Lung (tissue), 17 donors: ENCODE measurements at places on chromosomes 12 and 14. TPM values are rescaled to one million over a fixed set of nuclear protein-coding genes. Genes with fewer than 3 reads are reported as not detected.

DNA sequence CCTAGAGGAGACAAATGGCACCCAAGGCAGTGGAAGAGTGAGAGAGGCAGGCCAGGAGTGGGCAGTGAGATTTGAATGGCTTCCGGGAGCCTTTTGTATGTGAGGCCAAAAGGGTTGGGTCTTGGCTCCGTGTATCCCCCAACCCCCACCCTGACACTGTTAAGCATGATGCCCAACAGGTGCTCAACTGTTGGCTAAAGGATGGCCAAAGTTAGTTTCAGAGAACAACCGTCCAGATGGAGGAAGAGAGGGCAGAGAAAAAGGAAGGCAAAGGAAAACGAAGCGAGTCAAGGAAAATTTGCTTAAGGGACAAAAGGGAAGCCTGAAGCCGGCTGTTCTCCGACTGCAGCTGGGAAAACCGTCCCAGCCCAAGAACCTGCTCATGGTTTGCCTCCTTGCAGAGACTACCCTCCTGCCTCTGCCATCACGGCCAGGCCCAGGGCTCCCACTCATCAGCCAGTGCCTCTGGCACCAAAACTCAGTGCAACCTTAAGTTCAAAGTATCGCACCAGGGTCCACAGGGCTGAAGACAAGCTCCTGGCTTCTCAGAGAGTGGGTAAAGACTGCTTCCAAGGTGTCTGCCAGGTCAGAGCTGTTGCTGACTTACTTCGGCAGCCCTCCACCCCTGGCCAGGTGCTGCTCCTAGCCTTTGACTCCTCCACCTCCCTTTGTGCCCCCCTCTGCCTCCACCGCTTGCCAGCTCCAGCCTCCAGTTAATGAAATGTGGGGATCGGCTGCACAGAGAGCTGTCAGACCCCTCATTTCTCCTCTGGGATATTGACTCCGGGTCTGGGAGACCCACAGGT is 4.2 kb upstream of the C1QL4 start:
- no peak for DNase-seq

Gene MIA2
- 28.9 TPM for total RNA-seq

DNA sequence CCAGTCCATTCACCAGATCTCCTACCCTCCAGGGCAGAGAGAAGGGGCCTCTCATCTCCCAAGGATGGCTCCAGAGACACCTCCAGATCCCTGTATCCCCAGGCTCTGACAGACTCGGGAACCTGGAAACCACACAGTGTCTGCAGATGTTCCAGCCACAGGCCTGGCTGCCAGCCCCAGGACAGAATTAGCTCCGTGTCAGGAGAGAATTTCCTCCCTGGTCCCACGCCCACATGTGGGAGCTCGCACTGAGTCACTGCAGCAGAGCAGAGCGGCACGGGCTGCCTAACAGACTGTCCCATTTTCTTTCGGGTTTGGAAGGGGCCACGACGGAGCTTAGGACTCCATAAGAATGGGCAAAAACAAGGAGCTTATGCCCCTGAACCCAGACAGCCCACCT is 33.6 kb downstream of the CMKLR1 start:
- peak; percentile 39 for DNase-seq

DNA sequence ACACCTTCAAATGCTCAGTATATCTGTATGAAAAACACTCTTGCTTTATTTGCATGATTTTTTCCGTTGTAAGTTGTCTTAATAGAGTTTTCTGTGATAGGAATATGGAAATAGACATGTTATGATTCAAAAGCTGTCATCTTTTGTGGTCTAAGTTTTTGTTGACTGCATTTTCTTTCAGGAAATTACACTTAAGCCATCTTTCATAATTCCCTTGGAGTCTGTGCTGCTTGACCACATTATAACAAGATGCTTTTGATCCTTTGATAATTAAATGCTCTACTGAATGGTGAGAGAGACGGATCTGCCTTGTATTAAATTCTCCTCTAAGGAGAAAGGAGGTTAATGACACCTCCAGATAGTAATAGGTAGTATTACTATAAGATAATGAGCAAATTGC is 272.8 kb upstream of the DAAM1 start:
- no peak for DNase-seq

Gene RHEBL1
- total RNA-seq: 0.51 TPM

DNA sequence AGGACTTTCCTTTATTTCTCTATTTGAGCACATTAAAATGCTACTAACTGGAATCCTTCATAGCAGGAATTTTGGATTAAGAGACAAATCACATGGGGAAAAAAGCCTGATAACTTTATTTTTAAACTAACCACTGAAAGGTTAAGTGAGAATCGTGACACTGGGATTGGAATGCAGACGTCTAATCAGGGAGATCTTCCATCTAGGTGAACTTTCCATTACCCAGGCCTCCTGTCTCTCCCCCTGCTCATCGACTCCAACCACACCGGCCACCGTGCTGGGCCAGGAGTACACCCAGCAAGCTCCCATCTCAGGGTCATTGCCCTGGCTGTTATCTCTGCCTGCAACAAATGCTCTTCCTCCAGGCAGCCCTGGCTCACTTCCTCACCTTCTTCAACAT is 19.0 kb downstream of the PTGER2 start:
- no peak for DNase-seq

- DNase-seq: no peak
These were observed 14.6 kb upstream of the GNG2 start for GRCh38 chr14:51845811-51846210.

DNA sequence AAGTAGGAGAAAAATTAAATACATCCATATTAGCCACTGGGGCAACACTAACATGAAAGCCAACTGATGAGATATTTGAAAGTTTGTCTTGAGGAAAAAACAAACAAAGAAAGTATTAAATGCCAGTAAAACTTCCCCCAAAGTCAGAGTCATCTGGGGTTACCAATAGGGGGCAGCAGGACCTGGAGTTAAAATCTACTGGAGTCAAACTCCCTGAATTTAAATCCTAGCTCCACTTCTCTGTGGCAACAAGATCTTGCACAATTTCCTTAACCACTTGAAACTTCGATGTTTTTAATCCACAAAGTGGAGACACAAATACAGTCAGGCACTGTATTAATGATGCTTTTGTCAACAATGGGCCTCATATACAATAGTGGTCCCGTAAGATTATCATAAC is 14.4 kb downstream of the PLEKHG7 start:
- no peak for DNase-seq

Gene KRT2
- not detected for total RNA-seq

DNA sequence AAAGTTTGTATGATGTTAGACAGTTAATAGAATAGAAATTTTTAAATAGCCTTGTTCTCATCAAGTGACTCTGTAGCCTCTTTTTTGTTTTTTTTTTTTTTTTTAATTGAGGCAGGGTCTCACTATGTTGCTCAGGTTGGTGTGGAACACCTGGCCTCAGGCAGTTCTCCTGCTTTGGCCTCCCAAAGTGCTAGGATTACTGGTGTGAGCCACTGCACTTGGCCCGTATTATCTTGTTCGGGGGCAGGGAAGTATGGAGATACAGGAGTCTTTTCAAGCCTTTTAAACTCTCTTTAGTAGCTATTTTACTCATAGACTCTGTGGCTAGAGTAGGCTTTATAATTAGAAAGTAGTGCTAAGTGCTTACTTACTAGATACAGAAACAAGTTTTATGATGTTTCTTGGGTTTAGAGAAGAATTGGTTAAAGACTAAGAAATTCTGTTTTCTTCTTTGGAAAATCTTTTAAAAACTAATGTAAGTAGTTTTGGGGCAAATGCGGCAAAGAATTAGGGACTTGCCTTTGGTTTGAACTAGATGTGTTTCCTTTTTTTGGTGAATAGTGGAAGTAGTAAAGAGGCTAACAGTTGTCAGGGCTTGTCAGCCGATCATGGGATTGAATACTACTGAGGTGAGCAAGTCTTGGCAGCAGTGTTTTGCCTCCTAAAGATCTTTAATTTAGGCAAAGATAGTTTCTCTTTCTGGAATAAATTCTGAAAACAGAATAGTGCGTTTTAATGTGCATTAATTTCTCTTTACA is 31.3 kb downstream of the FBXO34 start:
- DNase-seq: no peak

Gene SSTR1
- total RNA-seq: 4.3 TPM

DNA sequence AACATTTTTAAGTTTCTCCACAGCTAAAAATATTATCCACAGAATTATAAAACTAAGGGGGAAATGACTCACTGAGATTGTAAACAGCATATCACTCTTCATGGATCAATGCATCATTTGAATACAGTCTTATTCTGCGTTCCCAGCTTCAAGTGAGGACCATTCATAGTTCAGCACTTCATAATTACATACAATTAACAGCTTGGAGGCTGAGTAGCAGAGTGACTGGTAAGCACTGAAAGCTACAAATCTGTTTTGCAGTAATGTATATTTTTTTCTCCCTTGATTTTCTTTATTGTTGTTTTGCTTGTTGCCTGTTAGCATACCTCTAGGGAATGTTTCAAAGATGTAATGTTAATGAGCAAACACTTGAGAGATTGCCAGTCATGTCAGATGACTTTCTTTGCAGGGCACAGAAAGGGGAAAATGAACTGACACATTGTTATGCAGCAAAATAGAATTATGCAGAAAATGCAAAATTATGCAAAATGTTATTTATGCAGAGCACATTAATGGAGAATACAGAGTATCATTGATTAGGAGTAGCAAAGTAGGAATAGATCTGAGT is 138.6 kb downstream of the RPS29 start:
- DNase-seq: no peak

DNA sequence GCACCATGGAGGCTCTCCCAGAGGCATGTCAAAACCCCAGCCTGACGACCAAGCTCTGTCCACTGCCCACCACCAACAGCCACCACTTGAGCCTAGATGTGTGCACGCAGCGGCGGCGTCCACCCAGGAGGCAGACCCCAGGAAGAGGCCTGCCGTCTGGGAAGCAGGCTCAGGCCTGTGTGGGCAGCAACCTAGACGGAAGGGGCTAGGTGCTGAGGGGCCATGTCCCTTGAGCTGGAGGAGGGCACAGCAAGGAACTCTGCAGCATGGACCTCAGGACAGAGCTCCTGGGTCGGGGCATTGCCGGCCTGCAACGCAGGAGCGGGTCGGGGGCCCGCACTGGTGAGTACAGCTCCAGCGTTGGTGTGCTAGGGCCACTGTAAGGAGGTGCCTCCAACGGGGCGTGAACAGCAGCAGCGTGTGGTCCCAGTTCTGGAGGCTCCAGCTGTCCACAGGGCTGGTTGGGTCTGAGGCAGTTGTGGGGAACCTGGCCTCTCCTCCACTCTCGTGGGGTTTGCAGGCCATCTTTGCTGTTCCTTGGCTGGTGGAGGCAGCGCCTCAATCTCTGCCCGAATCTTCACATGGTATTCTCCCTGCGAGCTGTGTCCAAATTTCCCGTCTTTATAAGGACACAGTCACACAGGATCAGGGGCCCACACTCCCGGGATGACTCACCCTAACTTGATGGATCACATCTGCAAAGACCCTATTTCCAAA is 20.5 kb downstream of the ZBTB42 start:
- DNase-seq: no peak

GRCh38 chr14:34021096-34021495 is 70.2 kb upstream of the EGLN3 start:
- no peak for DNase-seq

DNA sequence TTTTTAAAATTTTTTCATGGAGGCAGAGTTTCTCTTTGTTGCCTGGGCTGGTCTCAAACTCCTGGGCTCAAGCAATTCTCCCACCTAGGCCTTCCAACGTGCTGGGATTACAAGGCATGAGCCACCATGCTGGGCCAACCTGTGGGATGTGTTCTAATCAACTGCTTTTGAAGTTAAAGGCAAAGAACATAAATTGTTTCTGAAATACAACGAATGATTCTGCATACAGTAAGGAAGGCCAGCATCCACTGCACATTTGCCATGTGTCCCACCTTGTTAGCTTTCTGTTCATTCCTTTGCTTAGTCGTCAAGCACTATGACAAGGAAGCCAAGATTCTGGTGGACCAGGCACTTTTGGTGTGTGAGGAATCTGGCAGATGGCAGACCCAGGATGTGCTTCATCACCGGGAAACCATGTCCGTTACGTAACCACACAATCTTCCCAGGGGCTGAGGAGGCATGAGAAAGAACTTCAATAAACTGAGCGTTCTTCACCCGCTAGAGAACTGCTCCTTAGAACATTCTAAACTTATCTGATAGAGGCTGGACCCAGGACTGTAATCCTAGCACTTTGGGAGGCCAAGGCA is 24.5 kb downstream of the MOK start:
- no peak for DNase-seq

DNA sequence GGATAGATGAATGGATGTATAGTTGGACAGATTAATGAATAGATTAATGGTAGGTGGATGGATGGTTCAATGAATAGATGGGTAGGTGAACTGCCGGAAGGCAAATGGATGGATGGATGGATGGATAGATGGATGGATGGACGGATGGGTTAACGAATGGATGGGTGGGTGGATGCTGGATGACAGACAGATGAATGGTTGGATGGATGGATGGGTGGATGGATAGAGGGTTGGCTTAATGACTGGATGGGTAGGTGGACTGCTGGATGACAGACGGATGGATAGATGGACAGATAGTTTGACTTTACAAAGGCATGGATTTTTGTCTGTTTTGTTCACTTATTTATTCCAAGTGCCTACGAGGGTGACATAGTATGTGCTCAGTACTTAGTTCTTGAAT is 64.4 kb downstream of the WSCD2 start:
- no peak for DNase-seq

DNA sequence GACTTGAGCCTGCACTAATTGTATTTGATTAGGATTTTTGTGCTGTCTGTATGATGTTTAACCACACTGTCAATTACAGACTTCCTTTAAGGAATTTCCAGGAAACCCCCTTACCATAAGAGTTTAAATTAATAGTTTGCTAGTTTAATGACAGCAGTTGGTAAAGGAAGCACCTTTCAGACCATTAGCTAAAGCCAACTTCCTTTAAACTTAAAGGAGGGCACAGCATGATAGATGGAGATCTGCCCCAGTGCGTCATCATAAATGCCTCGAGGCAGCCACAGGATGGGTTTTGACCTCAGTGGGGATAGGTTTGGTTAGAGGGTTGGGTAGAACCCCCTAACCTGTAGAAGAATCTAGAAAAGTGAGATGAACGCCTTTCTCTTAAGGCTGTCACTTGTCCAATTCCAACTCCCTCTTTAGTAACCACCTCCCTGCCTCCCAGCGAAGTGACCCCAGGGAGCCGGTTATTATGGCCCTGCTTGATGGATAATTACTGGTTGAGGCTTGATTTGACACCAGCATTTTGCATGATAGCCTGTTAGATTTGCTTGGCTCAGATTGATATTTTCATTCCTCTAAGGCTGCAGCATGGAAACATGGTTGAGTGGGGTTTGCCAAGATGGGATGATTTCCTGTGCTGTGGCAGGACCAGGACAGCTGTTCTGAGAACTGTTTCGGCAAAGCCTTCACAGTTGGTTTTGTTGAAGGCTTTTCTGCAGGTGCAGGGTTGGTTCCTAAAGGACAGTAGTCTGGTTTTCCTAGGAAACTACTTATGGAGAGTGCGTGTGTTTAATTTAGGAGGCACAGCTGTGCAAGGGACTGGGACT is 62.7 kb downstream of the CHST11 start:
- DNase-seq: no peak

- DNase-seq: no peak
These were observed 2.1 kb downstream of the TESC start for GRCh38 chr12:117097159-117097558.

Gene CIPC
- 26.6 TPM for total RNA-seq
